ENCODE measurements at places on chromosomes 1 and 21.

GRCh38 chr21:33286076-33286475 lies 19.9 kb downstream of the IL10RB start:
- no peak overlapping the region for H3K4me3 ChIP-seq
- H3K36me3 ChIP-seq, result peaks cover 55% of the 10 kb centered on the region
- no peak overlapping the region for H3K27ac ChIP-seq
- H3K4me1 ChIP-seq, result no peaks in the 10 kb centered on the region

- peak overlapping the region; percentile 89 for H3K4me3 ChIP-seq
- H3K36me3 ChIP-seq, result peaks cover 29% of the 10 kb centered on the region
- peaks cover 26% of the 10 kb centered on the region for H3K4me1 ChIP-seq
- peak; percentile 32 for DNase-seq
- peak overlapping the region; percentile 81 for H3K27ac ChIP-seq
Measured at GRCh38 chr1:165828103-165828668, 772 bp downstream of the UCK2 start.

DNA sequence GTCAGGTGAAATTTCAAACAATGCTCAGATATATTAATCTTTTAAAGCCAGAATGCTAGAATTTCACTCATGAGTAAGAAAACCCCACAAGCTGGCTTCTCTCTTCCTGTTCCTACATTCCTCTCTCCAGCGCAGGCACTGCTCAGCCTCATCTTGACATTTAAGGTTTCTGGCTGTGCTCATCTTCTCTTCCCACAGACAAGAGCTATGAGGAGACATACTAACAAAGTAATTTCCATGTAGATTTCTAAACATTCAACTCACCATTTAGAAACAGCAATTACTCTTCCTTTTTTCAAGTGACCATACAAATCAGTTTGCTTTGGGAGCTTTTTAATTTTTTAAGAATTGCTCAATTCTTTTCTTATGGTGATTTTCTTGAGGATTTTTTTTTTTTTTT lies 7.8 kb upstream of the LRRC8D start:
- no peak for DNase-seq
- peaks cover 9% of the 10 kb centered on the region for H3K4me1 ChIP-seq
- no peak overlapping the region for H3K4me3 ChIP-seq
- no peaks in the 10 kb centered on the region for H3K36me3 ChIP-seq

DNA sequence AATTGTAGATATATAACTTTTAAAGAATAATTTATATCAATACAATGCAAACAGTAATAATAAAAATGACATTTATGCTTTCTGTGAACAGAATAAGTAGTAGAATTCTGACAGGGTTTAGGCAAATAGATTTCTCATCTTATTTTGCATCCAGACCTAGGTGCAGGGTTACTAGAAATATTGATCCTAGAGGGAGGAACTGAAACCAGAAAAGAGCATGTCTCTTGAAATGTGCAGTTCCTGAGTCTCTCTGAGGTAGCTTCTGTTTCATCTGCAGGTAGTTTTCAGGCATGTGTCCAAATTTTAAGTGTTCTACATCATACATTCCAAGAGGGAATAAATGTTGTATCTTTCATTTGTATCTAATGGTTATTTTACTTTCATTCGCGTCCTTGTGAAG lies 631.9 kb upstream of the ADGRL4 start:
- no peaks in the 10 kb centered on the region for H3K4me1 ChIP-seq
- no peak overlapping the region for H3K4me3 ChIP-seq
- no peaks in the 10 kb centered on the region for H3K36me3 ChIP-seq
- no peak overlapping the region for H3K27ac ChIP-seq
- no peaks in the 10 kb centered on the region for H3K27me3 ChIP-seq
- no peak for DNase-seq

GRCh38 chr1:1753607-1754005 lies 24.7 kb downstream of the NADK start:
- H3K27me3 ChIP-seq, result no peaks in the 10 kb centered on the region
- H3K36me3 ChIP-seq, result peaks cover 20% of the 10 kb centered on the region
- H3K27ac ChIP-seq, result no peak overlapping the region
- no peak overlapping the region for H3K4me3 ChIP-seq
- H3K4me1 ChIP-seq, result peaks cover under 1% of the 10 kb centered on the region

DNA sequence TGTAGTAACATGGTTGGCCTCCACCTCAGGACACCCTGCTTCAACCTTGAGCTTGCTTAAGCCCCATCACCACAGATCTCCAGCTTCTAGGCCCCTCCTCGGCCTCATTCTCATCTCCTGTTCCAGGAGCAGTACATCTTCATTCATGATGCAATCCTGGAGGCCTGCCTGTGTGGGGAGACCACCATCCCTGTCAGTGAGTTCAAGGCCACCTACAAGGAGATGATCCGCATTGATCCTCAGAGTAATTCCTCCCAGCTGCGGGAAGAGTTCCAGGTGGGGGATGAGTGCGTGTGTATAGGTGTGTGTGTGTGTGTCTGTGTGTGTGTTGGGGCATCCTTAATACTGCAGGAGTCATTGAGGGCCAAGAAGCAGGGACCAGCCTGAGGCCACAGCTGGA lies 79.6 kb downstream of the PTPRU start:
- no peak overlapping the region for H3K4me3 ChIP-seq
- DNase-seq, result no peak
- no peak overlapping the region for H3K27ac ChIP-seq
- H3K36me3 ChIP-seq, result no peaks in the 10 kb centered on the region
- no peaks in the 10 kb centered on the region for H3K27me3 ChIP-seq

- H3K36me3 ChIP-seq, result peaks cover 60% of the 10 kb centered on the region
- peaks cover 19% of the 10 kb centered on the region for H3K4me1 ChIP-seq
- H3K27me3 ChIP-seq, result no peaks in the 10 kb centered on the region
- no peak overlapping the region for H3K27ac ChIP-seq
- H3K4me3 ChIP-seq, result no peak overlapping the region
- no peak for DNase-seq
Measured at GRCh38 chr1:12356004-12356890, 126.4 kb downstream of the VPS13D start.

DNA sequence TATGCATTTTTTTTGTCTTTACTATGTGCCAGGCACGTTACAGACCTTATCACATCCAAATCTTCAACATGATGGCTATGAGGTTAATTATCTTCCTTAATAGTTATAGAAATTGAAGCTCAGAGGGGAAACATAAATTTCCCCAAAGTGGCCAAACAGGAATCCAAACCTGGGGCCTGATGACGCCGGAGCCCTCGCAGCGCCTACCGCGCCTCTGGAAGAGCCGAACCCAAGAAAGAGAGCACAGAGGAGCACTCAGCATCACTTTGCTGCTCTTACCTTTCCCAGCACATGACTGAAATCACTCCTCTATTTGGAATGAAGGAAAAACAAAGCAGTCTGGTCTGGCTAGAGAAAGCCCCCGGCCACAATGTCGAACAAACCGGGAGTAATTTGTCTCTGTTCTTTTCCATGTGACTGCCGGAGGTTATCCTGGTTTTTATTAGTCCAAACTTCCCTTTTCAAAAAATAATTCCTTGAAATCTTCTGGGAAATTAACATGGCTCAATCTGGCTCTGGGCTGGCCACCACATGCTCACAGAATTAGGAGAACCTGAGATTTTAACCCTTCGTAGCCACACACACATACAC lies 195.5 kb downstream of the ADSS2 start:
- H3K36me3 ChIP-seq, result no peaks in the 10 kb centered on the region
- H3K4me3 ChIP-seq, result no peak overlapping the region
- no peaks in the 10 kb centered on the region for H3K4me1 ChIP-seq
- no peak overlapping the region for H3K27ac ChIP-seq

GRCh38 chr21:34018185-34018584 lies 55.2 kb upstream of the MRPS6 start:
- DNase-seq, result no peak
- no peak overlapping the region for H3K4me3 ChIP-seq
- H3K27me3 ChIP-seq, result no peaks in the 10 kb centered on the region
- H3K36me3 ChIP-seq, result peaks cover 10% of the 10 kb centered on the region
- H3K27ac ChIP-seq, result no peak overlapping the region

GRCh38 chr1:36458910-36459309 lies 5.3 kb downstream of the MRPS15 start:
- peak overlapping the region; percentile 96 for H3K27ac ChIP-seq
- peak overlapping the region; percentile 75 for H3K4me3 ChIP-seq
- H3K4me1 ChIP-seq, result peaks cover 50% of the 10 kb centered on the region
- no peaks in the 10 kb centered on the region for H3K27me3 ChIP-seq
- peaks cover 77% of the 10 kb centered on the region for H3K36me3 ChIP-seq

- H3K4me1 ChIP-seq, result peaks cover 17% of the 10 kb centered on the region
- no peak for DNase-seq
- peaks cover 58% of the 10 kb centered on the region for H3K27me3 ChIP-seq
- H3K27ac ChIP-seq, result no peak overlapping the region
- H3K4me3 ChIP-seq, result peak overlapping the region; percentile 74
Measured at GRCh38 chr1:83999316-83999819, 436 bp upstream of the TTLL7 start.

- H3K4me1 ChIP-seq, result no peaks in the 10 kb centered on the region
- H3K27me3 ChIP-seq, result no peaks in the 10 kb centered on the region
- H3K27ac ChIP-seq, result no peak overlapping the region
- no peak for DNase-seq
Measured at GRCh38 chr1:27736252-27736651, 10.5 kb downstream of the FAM76A start.

GRCh38 chr1:87600854-87601253 lies 272.2 kb downstream of the LMO4 start:
- no peaks in the 10 kb centered on the region for H3K4me1 ChIP-seq
- no peak for DNase-seq
- H3K27ac ChIP-seq, result no peak overlapping the region
- H3K27me3 ChIP-seq, result no peaks in the 10 kb centered on the region

DNA sequence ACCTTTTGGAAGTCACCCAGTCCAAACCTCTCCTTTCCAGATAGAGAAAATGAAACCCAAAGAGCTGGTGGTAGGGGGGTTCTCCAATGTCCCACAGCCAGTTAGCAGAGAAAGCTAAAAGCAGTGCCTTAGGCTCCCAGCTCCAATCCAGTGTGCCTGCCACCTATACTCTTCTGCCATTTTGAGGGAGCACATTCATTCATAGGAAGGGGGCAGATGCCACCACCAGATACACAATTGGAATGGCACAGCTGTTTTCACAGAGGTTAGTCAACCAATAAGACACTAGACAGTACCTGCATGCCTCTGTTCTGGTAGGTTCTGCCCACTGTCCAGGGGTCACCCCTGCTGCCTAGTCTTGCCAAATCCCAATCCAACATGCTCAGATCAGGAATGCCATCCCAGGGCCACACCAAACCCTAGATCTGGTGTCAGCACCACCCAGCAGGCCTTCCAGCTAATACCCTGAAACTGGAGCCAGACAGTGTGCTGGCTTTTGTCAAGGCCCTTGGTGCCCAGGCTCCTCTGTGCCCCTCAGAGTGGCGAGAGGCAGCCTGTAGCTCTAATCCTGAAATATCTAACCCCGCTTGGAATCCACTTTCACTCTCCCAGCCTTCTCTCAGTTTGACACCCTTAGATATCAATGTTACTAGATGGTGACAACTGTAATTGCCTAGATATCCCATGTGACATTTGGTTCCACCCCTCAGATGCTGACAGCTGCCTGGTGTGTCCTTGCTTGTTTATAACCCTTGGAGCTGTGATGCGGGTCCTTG lies 178.6 kb downstream of the TGFBR3 start:
- H3K4me1 ChIP-seq, result peaks cover 42% of the 10 kb centered on the region
- H3K36me3 ChIP-seq, result peaks cover 74% of the 10 kb centered on the region
- H3K4me3 ChIP-seq, result no peak overlapping the region
- H3K27me3 ChIP-seq, result no peaks in the 10 kb centered on the region
- no peak for DNase-seq

DNA sequence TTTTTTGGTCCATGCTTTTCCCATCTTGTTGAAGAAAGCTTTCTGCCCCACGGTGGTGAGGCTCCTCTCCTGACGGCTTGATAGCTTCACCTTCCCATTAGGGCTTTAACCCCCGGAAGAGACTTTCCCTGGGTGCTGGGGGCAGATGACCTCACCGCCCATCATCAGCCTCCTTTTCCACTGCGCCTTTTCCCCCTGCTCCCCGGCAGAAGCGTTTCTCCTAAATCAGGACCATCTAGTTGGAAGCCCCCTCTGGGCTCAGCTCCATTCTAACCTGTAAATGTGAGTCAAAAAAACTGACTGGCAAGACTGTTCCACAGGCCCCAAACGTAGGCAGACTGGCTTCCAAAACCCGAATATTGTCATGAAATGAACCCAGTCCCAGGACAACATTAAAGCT lies 6.7 kb downstream of the POFUT2 start:
- no peak overlapping the region for H3K27ac ChIP-seq
- H3K4me1 ChIP-seq, result no peaks in the 10 kb centered on the region
- DNase-seq, result no peak
- H3K4me3 ChIP-seq, result no peak overlapping the region
- H3K36me3 ChIP-seq, result peaks cover 34% of the 10 kb centered on the region
- H3K27me3 ChIP-seq, result no peaks in the 10 kb centered on the region

GRCh38 chr1:27556435-27556780 lies 47.5 kb downstream of the AHDC1 start:
- no peaks in the 10 kb centered on the region for H3K27me3 ChIP-seq
- no peak for DNase-seq
- peaks cover 24% of the 10 kb centered on the region for H3K4me1 ChIP-seq
- H3K36me3 ChIP-seq, result peaks cover 5% of the 10 kb centered on the region
- H3K27ac ChIP-seq, result peak overlapping the region; percentile 76
- H3K4me3 ChIP-seq, result peak overlapping the region; percentile 11

DNA sequence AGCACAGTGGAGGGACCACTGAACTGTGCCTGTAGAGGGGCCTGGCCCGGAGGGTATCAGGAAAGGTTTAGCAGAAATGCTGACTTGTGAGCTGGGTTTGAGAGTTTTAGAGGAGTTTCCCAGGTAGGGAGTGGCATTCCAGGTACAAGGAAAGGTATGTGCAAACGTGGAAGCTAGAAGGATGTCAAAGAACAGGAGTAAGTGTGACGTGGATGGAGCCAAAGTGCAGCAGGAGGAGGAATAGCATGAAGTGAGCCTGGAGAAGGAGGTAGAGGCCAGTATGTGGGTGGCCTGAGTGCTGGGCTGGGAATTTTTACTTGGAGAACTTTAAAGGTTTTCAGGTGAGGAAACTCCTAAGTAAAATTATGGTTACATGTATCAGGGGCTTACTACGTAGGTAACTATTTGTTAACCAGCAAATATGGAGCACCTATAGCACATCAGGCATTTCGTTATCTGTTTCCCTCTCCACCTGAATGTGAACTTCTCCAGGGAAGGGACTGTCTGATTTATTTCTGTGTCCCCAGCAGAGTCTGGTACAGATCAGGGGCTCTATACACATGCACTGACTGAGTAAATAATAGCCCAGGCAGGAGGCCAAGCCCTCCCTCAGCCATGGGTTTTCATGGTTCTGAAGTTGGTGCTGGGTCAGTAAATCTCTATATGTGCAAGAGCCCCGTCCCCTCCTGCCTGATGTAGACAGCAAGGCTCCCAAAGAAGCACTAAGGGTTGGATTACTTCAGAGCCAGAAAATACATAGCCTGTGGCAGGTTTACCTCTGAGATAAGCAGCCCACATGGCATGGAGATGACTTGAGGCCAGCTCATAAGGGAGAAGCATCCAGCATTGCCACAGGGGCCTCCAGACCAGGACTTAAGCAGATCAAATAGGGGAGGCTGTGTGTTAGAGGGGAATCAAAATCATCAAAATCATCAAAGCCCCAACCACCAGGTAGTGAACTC lies 43.4 kb downstream of the CDCP2 start:
- no peak overlapping the region for H3K27ac ChIP-seq
- no peaks in the 10 kb centered on the region for H3K27me3 ChIP-seq
- H3K4me1 ChIP-seq, result no peaks in the 10 kb centered on the region
- DNase-seq, result no peak

All from activated T-helper 2 cell treated with anti-CD3 and anti-CD28 coated beads, Interferon-gamma antibody, Interleukin-2, Interleukin-4, amounts not matched to agents 10 μg/mL and 5 μg/mL and 100 μg/mL, durations not matched to agents 14 hours and 24 hours and 36 hours (primary cell).